ENCODE measurements at places on chromosomes 2 and 18.

DNA sequence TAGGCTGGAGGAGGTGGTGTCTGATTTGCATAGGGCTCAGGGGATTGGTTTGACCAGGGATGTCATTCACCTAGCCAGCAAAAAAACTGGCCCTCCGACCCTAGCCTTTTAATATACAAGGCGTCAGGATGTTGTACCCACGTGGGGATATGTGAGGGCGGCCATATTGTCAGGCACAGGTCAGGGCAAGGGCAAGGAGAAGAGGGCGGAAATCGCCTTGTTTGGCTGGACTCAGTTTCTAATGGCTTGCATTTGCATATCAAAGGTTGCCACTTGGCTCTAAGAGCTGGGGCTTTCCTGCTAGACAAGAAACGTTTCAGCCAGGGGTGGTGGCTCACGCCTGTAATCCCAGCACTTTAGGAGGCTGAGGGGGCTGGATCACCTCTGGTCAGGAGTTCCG is 24.9 kb upstream of the PDCL3 start:
- DNase-seq = no peak

DNA sequence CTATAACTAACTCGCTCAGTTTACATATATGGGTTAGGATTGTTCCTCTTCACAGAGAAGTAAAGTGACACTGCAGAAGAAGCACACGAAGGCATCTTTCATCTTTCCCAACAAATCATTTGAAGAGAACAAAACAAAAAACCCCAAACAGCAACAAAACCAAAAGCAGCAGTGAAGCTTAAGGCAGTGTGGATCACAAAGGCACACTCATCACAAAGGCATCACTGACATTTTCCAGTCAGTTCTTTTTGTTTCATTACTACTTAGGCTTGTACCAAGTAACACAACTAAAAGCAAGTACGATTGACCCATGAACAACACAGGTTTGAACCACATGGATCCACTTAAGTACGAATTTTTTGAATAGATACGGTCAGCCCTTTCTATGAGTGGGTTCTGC is 75.7 kb downstream of the RNF152 start:
- no peak for DNase-seq

GRCh38 chr18:44502790-44503189 is 177.9 kb upstream of the SETBP1 start:
- DNase-seq = no peak

DNA sequence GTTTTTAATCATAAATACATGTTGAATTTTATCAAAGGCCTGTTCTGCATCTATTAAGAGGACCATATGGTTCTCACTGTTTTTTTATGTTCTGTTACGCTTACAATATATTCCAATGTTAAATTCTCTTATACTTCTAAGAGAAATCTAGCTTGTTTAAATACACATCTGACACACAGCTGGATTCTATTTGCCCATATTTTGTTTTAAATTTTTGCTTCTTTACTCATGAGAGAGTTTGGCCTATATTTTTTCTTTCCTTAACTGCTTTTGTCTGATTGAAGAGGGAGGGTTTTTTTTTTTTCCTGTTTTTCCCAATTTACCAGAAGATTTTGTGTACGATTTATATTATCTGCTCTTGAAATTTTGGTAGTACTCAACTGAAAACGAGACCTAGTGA is 34.9 kb downstream of the RNF144A start:
- DNase-seq = no peak

Measured in C1 segment of cervical spinal cord (tissue), 14 donors.